Psoas muscle (tissue), 8 donors: ENCODE measurements at places on chromosomes 11 and 22. TPM values are rescaled to one million over a fixed set of nuclear protein-coding genes. Genes with fewer than 3 reads are reported as not detected.

- peaks cover 22% of the 10 kb centered on the region for H3K27me3 ChIP-seq
- no peak for DNase-seq
- no peaks in the 10 kb centered on the region for H3K36me3 ChIP-seq
- no peak overlapping the region for H3K4me3 ChIP-seq
Measured at GRCh38 chr11:117610045-117610444, 187.0 kb downstream of the DSCAML1 start.

The OR51B4 gene
- total RNA-seq: not detected

- no peak overlapping the region for H3K4me3 ChIP-seq
- peaks cover 19% of the 10 kb centered on the region for H3K4me1 ChIP-seq
- H3K27me3 ChIP-seq: no peaks in the 10 kb centered on the region
- peaks cover 87% of the 10 kb centered on the region for H3K36me3 ChIP-seq
- no peak for DNase-seq
Measured at GRCh38 chr22:25938151-25938550, 196.2 kb downstream of the MYO18B start.

- H3K4me1 ChIP-seq: no peaks in the 10 kb centered on the region
- H3K4me3 ChIP-seq: no peak overlapping the region
- no peaks in the 10 kb centered on the region for H3K36me3 ChIP-seq
- no peaks in the 10 kb centered on the region for H3K27me3 ChIP-seq
- H3K27ac ChIP-seq: no peak overlapping the region
- DNase-seq: no peak
Measured at GRCh38 chr11:70174547-70175235, 28.4 kb upstream of the FADD start.
